ENCODE measurements at places on chromosomes 6 and 20.
A peak's percentile ranks its signal among the peaks of the same experiment; 100 is the strongest.

- DNase-seq: no peak
Observed at GRCh38 chr6:51913265-51913664, 174.1 kb downstream of the PKHD1 start.

DNA sequence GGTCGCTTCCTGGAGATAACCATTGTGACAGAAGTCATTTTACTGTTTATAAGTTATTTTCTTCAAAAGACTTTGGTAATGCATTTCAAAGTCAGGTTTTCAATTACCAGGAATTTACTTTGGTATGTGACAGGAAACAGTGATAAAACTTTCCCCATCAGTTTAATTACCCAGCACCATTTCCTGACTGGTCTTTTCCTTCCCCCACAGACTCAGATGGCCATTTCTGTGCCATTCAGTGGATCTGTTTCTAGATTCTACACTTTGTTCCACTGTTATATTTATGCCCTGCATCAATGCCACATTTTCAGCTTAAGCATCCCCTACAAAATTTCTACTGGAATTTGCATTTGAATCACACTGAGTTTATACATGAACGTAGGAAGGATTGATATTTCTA is 16.3 kb downstream of the RRBP1 start:
- no peak for DNase-seq

- no peak for DNase-seq
Observed at GRCh38 chr6:157937916-157938315, 43.7 kb upstream of the SYNJ2 start.

DNA sequence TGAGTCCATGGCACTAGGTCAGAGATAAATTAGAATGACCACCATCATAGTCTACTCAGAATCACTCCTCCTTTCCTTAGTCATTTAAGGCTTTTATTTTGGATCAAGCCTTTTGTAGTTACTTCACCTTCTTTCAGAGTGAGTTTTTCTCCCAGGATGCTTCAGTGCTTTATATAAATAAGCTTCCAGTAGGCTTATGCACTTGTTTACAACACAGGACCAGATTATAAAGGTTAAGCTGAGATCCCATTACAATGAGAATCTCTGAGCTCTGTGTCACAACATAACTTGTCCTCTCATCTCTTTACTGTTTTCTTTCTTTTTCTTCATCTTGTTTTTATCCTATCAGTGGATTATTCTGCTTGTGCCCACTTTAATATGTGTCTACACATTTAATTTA is 47.9 kb downstream of the CEP57L1 start:
- no peak for DNase-seq

DNA sequence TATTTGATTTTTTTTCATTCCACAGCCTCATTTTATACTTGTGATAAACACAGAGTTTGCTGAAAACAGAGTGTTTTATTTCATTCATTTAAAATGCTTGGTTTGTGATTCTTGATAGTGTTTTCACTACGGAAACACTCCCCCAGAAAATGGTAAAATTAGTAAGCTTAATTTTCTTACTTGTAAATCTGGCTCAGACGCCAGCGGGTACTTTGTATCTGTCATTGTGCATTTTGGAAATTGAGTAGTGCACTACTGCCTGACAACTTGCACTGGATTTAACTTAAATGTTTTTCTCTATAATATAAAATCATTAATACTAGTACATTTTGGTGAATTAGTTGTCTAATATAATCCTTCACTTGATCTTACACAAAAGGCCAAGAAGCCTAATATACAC is 37.0 kb upstream of the HINT3 start:
- DNase-seq: no peak

- peak; percentile 60 for DNase-seq
Observed at GRCh38 chr6:139161169-139161568, 26.3 kb downstream of the HECA start.

DNA sequence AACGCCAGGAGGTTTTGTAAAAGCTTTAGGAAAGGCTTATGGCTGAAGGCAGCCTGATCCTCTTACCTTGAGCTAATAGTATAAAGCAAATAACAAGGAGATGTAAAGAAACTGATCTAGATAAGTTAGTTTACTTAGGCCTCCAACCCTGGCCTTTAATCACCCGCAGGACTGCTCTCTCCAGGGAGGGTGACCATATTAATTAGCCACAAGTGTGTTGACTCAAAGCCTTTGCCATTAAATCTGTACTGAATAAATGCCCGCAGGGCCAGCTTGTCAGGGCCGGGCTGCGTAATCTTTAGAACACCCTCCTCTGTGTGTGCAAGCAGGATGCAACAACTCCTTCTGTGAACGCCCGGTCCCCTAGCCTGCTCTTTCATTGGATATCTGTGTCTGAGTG is 6.1 kb upstream of the PRSS16 start:
- no peak for DNase-seq

GRCh38 chr20:46000262-46000996 is 8.3 kb upstream of the MMP9 start:
- no peak for DNase-seq

GRCh38 chr20:39429726-39430125 is 467.6 kb downstream of the DHX35 start:
- DNase-seq: no peak

DNA sequence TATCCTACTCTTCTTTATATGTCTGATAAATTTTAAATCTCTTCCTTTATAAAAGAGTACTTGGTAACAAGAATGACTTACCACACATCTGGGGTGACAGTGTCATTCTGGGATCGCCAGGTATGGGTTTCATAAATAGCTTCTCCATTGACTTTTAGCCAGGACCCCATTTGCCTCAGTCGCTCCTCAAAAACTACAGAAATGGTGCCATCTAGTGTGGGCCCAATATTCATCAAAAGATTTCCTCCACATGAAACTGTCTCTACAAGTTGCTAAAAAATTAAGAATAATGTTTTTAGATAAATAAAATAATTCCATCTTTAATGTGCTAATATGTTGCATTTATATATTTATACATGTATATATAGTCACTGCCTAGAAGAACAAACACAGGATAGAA is 9.7 kb downstream of the FUCA2 start:
- DNase-seq: no peak

DNA sequence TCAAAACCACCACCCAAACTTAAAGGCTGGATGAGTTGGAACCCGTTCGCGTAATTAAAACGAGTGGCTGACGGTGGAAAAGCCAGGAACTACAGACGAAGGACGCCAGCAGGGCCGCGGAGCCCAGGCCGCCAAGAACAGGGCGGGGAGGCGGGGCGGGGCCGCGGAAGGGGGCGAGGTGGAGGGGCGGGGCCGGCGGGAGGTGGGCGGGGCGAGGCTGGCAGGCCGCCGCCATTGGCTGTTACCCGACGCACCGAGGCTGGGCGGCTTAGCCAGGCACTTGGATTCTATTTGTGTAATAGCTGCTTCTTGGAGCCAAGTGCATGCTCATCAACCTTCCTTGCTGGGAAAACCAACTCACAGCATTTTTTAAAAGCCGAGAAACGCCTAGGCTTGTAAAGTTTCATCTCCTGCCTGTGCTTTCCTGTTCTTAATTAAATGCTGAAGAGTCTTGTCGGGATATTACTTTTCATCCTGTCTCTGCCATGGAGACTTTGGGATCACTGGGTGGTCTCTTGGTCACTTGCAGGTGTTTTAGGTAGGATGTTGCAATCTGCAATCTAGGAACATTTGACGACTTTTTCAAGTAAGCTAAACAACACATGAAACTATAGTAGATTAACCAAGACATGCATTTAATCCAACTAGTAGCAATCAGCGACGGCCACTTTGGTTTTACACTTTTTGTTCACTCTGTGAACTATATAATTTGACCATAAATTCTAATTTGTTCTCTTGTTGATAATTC is 245.0 kb downstream of the ARID1B start:
- DNase-seq: peak; percentile 87

DNA sequence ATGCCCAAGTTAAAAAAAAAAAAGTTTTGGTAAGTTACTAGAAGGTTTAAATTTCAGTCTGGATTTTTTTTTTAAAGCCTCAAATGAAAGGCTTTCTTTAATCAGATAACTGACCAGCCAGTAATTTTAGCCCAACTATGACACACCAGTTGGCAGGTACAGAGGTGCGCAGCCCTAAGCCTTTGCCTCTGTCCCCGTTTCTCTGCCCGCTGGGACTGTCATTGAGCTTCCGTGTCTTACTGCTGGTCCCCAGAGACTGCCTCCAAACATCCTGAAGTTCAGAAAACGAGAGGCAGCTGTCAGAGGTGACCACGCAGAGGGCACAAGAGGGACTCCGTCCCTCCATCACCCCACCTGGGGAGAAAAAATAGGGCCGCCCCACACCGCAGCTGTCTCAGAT is 118.2 kb downstream of the RPS12 start:
- DNase-seq: no peak

DNA sequence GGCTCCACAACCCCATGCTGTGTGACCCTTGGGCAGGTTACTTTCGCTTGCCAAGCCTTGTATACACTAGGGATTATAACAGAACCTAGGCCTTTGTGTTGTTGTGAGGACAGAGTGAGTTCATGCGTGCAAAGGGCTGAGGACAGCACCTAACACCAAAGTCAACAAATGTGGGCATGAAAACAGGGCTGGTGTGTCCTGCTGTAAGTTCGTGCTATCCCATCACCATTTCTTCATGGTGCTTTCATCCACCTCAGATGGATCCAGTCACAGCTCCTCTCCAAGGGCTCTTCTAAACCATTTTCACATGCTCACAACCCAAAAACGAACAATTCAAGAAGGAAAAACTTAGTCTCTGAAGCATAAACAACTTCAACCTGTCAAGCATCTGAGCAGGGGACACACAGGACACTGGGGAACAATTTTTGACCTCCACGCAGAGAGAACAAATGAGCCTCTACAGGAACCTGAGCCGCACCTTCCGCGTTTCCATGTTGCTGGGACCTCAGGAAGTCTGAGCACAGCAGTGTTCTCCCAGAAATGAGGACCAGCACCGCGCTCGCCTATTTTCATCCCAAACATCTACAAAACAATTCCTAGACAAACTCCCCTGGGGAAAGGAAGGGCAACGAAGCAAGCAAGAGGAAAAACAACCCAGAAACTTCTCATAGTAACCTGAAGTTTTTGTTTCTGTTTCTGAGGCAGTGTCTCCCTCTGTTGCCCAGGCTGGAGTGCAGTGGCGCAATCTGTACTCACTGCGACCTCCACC is 3.1 kb downstream of the LRP11 start:
- DNase-seq: no peak

DNA sequence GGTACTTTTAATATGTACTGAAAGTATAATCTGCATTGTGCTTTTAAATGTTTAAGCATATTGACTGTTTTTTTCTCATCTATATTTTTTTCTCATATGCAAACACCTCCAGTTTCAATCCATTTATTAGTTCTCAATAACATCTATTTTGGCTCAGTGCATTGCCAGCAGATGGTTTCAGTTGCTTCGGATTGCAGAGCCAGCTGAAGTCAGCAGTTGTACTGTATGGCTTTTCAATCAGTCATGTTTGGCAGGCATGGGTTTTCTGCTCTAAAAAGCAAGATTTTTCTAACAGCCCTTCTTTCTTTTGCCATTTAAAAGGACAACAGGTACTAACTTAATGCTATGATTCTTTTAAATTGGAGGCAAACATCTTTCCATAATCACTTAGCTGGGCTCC is 121.2 kb downstream of the CD109 start:
- DNase-seq: no peak

DNA sequence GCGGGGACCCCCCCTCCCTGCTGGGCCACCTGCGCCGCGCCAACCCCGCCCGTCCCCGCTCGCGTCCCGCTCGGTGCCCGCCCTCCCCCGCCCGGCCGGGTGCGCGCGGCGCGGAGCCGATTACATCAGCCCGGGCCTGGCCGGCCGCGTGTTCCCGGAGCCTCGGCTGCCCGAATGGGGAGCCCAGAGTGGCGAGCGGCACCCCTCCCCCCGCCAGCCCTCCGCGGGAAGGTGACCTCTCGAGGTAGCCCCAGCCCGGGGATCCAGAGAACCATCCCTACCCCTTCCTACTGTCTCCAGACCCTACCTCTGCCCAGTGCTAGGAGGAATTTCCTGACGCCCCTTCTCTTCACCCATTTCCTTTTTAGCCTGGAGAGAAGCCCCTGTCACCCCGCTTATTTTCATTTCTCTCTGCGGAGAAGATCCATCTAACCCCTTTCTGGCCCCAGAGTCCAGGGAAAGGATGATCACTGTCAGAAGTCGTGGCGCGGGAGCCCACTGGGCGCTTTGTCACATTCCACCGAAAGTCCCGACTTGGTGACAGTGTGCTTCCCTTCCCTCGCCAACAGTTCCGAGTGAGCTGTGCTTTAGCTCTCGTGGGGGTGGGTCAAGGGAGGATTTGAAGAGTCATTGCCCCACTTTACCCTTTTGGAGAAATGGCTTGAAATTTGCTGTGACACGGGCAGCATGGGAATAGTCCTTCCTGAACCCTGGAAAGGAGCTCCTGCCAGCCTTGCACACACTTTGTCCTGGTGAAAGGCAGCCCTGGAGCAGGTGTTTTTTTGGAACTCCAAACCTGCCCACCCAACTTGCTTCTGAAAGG is 2.1 kb downstream of the VEGFA start:
- peak; percentile 43 for DNase-seq

DNA sequence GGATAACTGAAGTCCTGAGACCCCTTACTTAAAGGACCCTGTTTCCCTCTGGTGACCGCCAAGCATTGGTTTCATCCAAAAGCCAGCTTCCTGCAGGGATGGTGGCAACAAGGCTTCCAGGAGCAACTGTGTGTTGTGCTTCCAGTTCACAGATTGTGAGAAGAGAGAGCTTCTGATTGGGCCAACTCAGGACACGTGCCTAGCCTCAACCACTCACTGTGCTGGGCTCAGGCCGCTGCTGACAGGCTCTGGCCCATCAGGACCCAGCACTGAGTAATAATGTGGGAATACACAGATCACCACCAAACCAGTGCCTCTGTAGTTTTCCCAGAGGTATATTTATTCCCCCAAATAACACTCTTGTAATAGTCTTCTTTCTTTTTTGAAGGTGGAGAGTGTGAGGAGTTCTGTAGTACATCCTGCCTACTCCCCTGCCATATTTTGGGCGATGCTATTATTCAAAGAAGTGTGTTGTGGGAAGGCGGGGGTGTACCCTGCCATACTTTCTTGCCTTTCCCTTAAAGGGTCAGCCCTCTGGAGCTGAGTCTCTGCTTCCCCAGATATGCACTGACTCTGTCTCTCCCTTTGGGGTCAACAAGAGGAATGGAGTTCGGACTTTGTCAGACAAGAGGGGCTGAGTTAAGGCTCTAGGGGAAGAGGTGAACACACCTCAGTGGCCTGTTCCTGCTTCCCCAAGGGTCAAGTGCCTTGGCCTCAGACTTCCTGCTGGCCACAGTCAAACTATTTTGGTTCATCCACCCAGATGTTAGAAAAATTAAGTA is 23.2 kb downstream of the PPP1R16B start:
- no peak for DNase-seq

GRCh38 chr6:143197377-143197776 is 136.7 kb downstream of the AIG1 start:
- no peak for DNase-seq

GRCh38 chr6:37731888-37732287 is 34.2 kb upstream of the MDGA1 start:
- DNase-seq: peak; percentile 55

DNA sequence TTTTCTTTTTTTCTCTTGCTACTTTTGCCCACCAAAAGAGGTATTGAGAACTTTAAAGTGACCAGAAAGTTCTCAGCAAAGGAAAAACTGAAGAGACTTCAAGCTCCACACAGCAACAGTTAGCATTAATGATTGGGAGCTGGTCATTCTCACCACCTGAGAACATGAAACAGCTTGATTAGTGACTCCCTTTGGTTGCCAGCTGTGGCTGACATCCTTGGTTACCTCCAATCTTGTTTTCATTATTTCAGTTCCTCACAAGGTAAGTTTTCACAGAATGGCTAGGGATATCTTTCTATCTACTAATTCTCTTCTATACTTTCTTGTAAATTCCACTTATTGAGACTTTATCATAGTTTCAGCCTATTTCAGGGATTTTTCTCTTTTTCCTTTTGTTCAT is 427.9 kb downstream of the QKI start:
- no peak for DNase-seq

- DNase-seq: no peak
Observed at GRCh38 chr6:135438907-135439535, 58.5 kb downstream of the AHI1 start.
